ENCODE measurements at places on chromosomes 7 and 10.
A peak's percentile ranks its signal among the peaks of the same experiment; 100 is the strongest.

DNA sequence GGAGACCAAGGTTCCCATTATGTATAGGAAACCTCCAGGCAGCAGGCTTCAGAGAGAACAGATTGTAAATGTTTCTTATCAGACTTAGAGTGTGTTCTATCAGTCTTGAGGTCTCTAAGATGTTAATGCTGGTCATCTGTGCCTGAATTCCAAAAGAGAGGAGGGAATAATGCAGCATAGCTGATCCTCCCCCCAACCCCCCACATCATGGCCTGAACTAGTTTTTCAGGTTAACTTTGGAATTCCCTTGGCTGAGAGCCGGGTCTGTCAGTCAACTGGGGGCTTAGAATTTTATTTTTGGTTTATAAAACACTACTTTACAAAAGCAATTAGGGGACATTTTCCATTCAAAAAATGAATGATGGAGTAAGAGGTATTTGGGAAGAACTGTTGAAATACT is 184.3 kb downstream of the NEBL start:
- no peak for DNase-seq

- no peak for DNase-seq
These were observed 3.3 kb downstream of the HILPDA start for GRCh38 chr7:128458956-128459355.

DNA sequence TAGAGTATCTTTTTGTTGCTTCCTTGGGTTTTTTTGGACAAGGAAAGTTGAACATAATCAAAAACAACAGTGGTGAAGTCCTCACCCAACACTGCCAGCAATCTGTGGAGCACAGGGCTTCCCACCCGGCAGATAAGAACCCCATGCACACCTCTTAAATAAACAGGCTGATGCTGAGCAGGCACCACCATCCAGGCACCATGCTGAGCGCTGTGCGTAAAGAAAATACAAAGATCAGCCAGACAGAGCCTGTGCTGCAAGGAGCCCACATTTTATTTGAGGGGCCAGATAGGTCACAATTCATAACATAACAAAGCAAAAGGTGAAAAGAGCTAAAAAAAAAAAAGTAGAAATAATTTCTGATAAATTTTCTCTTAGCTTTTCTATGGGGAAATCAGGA is 231.2 kb downstream of the PTPRN2 start:
- peak; percentile 39 for DNase-seq

- no peak for DNase-seq
These were observed 68.0 kb downstream of the SLC29A4 start for GRCh38 chr7:5350600-5351385.

DNA sequence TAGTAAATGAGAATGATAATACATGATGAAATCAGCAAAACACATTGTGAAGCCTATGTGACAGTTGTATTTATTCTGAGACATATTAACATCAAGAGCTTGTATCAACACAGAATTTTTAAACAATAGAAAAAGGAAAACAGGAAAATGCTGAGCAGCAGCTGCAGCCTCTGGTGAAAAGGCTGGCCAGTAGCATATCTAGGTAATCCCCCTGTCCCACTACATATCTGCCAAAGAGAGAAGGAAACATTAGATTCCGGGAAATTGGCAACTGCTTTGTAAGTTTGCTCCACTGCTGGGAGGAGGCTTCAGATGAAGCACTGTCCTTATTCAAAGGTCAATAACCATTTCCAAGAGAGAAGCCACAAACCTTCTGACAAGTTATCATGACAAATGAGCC is 89.4 kb downstream of the RALA start:
- DNase-seq: no peak

- DNase-seq: peak; percentile 61
These were observed 9.9 kb downstream of the NYAP1 start for GRCh38 chr7:100493476-100494264.

GRCh38 chr10:112799726-112800510 is 150.1 kb upstream of the TCF7L2 start:
- DNase-seq: no peak

DNA sequence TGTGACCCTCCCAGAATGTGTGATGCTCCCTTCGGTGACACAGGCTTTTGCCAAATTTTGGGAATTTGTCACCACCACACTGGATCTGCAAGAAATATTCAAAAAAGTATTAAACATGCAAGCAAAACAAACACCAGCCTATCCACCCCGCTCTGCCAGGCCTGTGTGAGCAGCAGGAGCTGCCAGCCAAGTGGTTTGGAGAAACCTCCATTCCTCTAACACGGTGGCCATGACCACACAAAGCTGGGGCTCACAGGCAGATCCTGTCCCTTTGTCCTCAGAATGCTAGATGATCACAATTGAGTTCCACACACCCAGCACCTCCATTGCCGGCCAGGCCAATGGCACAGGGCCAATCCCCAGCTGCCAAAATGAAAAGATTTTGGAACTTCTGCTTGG is 261.9 kb upstream of the PPP2R2D start:
- no peak for DNase-seq

DNA sequence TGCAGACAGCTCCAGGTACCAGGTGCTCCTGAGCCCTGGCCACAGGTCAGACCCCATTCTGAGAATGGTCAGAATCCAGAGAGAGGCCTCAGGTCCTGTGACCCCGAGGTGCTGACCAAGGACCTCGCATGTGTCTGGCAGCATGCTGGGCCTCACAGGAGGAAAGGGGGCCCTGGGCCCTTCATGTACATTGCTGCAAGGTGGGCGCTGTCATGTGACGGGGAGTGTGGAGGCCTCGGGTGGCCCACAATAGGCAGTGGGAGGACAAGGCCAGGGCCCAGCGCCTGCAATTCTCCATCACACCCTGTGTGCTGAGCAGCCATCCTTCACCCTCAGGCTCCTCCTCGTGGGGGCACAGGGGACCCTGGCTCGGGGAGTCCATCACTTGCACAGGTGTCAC is 15.5 kb upstream of the RET start:
- DNase-seq: no peak

- no peak for DNase-seq
These were observed 64.7 kb downstream of the CDH23 start for GRCh38 chr10:71461457-71461856.

DNA sequence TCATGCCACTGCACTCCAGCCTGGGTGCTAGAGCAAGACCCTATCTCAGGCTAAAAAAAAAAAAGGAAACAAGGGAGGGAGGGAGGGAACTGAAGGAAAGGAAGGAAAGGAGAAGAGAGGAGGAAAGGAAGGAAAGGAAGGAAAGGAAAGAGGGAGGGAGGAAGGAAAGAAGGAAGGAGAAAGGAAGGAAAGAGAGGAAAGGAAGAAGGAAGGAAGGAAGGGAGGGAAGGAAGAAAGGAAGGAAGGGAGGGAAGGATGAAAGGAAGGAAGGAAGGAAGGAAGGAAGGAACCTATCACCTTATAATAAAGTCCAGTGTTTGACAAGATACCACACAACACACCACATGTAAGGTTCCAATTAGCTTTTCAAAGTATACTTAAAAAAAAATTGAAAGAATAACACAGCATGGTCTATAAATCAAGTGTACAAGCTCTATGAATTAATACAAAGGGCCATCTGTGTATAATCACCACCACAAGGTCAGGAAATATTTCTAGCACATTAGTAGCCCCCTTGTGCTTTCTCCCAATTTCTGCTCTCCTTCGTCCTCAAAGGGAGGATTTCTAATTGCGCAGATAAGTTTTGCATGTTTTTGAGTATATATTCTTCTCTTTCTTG is 26.4 kb downstream of the RNF216 start:
- DNase-seq: no peak
